ENCODE measurements at places on chromosomes 6 and 20.
A peak's percentile ranks its signal among the peaks of the same experiment; 100 is the strongest.

GRCh38 chr6:37488476-37488875, 11.2 kb downstream of the CCDC167 start:
- DNase-seq = no peak

DNA sequence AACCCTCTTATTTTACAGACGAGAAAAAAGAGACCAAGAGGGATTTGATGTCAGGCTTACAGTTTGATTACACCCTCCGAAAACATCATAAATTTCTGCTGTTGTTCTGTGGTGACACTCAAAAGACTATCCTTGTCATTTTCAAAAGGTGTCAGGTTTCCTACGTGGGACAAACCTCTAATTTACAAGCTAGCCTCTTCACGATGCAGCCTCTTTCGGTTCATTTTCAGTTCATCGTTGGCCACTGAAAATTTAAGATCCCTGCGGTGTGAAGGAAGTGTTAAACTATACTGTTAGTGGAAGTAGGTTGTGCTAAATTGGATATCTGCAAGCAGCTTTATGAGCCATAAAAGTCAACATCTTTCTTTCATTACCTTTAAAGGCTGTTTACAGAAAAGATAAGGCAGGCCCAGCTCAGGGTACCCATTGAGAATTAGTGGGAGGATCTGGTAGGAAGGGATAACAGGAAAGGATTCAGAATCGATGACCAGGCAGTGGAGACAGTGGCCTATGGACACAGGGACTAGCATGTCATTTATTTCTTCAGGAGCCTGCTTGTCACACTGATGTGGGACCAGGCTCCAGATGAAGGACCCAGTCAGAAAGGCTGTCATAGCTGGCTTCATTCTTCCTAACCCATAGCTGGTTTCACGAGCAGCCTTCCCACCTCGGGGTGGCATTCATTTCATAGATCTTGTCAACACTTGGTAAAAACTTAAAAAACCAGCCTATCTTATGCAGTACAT, 329.1 kb upstream of the SOX4 start:
- no peak for DNase-seq

- no peak for DNase-seq
These were observed 268.3 kb upstream of the FAM83B start for GRCh38 chr6:54578261-54578660.

DNA sequence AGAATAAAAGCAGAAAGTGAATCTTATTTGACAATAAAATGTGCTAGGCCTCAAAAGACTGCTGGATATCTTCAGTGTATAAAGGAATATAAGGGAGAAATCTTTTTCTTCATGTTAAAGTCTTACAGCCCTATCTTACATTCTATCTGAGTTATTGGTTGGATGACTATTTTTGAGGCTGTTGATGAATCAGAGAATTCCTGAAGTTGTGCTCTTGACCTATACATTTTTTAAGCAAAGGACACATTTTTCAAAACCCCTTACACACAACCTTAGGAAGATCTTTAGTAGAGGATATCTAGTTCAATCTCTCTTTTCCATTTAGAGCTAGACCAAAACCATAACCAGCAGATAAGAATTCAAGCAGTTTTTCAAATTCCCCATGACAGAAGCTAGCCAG, 10.9 kb upstream of the CGA start:
- DNase-seq = no peak

DNA sequence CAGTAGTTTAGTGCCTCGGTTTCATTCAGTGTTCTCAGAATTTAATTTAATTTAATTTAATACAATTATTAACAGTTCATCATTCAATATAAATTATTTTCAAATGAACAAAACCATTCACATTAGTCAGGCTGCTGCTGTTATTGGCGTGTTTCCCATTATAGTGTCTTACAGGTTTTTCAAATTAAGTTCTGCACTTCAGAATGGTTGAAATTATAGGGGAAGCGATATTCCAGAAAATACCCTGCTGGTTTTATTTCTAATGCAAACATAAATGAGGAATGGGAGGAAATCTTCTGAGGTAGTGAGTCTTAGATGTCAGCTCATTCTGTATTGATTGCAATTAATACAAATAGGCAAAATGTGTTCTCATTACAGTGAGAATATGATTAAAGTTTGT, 37.6 kb downstream of the OPN5 start:
- no peak for DNase-seq

DNA sequence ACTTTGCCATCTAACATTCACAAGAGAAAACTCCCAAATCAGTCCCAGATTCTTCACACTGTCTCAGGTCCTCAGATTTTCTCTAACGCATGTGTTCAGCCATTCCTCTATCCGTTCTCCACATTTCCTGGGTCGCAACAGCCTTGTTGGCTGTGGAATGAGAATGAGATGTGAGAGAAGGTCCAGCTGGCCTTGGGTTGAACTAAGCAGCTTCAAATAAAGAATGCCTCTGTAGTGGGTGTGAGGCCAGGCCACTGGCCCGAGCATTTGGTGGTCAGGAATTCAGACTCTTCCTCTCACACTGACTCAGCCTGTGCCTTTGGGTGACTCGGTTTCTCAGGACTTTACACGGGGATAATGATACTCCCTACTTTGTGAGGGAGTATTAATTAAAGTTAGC, 73.8 kb upstream of the CCN6 start:
- DNase-seq = no peak

GRCh38 chr20:4444404-4444803, 277.3 kb upstream of the PRND start:
- DNase-seq = no peak

DNA sequence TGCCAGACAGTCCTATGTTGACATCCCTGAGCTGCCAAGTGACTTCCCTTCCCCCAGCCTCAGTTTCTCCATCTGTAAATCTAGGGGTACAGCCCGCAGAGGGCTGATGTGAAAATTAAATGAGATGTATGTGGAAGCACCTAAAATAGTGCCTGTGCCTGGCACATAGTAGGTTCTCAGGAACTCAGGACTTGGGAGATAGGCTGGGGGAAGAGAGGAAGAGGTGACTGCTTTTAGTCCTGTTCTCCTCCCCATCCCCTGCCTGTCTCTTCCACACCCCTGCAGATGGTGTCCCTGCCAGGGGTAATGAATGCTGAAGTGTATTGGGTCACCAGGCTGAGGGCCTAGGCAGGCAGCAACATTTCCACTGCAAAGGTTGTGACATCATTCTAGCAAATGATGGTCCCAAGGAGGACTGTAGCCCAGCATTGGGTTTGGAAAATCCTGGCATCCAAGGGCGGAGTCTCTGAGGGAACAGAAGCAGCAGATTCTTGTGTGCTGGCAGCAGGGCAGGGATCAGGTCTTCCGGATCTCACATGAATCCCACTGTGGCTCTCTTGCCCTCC, 1.8 kb downstream of the SNPH start:
- no peak for DNase-seq

GRCh38 chr6:38678178-38678760, 24.7 kb downstream of the GLO1 start:
- DNase-seq = no peak

DNA sequence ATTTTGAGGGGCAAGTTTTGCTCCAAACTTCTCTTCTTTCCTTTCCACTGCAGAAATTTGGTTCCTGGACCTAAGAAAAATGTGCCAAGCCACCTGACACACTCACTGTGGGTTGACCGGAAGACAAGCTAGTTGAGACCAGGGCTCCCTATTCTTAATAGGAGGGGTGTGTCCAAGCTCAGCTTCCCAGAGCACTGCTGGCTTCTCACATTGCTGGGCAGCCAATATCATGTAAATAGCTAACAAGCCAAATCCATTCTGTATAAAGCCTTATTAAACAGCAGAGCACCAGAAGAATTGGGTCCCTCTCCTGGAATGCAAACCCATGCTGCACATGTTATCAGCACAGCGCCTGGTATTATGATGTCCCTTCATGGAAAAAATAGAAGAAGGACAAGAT, 17.0 kb upstream of the SAMD3 start:
- no peak for DNase-seq

DNA sequence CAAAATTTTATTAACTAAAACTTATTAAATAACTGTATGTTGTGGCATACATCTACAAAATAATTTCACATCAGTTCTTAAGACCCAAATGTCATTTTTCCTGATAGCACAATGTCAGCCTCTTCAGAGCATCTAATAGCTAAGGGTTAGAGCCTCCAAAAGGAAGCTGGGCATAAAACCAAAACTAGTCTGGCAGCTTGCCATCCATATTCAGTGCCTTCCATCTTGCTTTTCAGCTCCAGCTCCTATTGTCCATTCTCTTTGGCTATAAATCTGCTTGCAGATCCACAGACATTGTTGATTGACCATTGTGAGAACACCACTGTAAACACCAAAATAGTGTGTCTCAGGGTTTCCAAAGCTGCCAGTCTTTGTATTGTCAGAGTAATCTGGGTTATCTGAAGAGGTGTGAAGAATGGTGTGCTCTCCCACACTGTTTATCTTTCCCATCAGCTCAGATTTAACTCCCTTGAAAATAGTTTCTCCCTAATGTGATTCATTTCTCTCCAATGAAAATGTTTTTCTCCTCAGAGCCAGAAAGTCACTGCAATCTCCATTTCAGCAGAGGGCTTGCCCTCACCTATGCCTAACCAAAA, 154.8 kb upstream of the KCNQ5 start:
- no peak for DNase-seq

GRCh38 chr6:104409913-104410312, 449.8 kb downstream of the HACE1 start:
- DNase-seq = no peak

- DNase-seq = no peak
These were observed 70.5 kb upstream of the ZNF217 start for GRCh38 chr20:53664121-53664520.

DNA sequence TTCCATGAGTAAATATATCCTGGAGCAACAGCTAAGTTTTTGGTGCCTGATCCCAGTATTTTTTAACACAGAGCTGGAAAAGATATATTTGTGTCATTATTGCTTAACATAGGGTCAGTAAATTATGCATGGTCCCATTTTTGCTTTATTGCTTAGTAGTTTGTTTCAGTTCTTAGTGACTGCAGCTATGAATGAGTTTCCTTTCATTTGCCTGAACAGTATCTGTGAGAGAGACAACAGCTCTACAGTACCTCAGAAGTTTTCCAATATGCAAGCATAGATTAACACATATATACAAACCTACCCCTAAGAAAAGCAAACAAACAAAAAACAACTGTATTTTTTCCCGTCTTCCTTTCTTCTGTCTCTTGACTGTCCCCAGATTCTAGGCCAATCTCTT, 160.3 kb downstream of the MEI4 start:
- no peak for DNase-seq

GRCh38 chr20:50762435-50763220, 31.2 kb downstream of the PARD6B start:
- no peak for DNase-seq

GRCh38 chr6:32082935-32083334, 26.2 kb downstream of the TNXB start:
- no peak for DNase-seq

- no peak for DNase-seq
These were observed 631.8 kb upstream of the NOX3 start for GRCh38 chr6:156087487-156087886.

- peak; percentile 24 for DNase-seq
These were observed 134.2 kb downstream of the TRIM27 start for GRCh38 chr6:28789553-28790083.

DNA sequence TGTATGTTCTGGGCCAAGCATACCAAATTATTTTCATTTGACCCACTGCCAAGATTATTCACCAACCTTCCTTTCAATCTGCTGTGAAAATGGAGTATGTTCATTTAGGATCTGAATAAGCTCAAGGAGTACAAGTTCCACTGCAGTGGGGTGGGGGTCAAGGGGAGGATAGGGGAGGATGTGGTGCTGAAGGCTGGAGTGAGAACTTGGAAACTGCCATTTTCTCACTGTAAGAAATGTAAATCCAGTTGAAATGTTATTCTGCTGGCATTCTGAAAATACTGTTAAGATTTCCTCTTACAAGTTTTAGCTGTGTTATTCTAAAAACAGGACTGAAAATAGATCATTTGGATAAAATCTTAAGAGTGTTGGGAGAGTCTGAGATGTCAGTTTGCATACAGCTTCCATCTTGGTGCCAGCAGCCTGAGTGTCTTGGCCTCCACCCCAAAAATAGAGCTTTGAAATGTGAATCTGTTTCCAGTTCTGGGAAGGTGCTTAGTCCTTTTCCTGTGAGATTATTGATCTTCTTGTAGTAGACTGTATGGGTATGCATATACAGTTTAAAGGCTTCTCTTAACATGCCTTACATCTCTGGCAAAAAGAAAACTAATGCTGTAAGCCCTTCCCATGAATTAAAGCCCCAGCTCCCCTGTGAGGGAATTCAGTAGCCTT, 84.3 kb downstream of the CTNNBL1 start:
- DNase-seq = no peak

GRCh38 chr6:35181308-35181932, 32.3 kb upstream of the SCUBE3 start:
- DNase-seq = no peak

DNA sequence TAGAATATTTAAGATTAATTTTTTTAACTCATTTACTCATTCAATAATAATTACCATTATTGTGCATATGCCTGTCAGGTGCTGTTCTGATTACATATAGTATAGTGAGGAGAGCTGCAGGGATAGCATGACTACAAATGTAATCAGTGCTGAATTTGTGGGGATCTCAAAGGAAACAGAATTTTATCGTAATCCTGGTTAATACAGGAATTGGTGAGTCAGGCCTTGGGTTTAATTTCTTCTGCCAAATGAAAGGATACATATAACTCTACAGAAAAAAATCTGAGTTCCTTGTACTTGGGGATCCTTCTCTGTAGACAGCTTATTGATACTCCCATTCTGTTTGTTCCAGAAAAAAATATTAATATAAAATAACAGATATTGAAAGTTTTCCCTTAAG, 297.2 kb downstream of the GJA1 start:
- DNase-seq = no peak

- no peak for DNase-seq
These were observed 20.1 kb downstream of the RNF24 start for GRCh38 chr20:3995067-3995748.

DNA sequence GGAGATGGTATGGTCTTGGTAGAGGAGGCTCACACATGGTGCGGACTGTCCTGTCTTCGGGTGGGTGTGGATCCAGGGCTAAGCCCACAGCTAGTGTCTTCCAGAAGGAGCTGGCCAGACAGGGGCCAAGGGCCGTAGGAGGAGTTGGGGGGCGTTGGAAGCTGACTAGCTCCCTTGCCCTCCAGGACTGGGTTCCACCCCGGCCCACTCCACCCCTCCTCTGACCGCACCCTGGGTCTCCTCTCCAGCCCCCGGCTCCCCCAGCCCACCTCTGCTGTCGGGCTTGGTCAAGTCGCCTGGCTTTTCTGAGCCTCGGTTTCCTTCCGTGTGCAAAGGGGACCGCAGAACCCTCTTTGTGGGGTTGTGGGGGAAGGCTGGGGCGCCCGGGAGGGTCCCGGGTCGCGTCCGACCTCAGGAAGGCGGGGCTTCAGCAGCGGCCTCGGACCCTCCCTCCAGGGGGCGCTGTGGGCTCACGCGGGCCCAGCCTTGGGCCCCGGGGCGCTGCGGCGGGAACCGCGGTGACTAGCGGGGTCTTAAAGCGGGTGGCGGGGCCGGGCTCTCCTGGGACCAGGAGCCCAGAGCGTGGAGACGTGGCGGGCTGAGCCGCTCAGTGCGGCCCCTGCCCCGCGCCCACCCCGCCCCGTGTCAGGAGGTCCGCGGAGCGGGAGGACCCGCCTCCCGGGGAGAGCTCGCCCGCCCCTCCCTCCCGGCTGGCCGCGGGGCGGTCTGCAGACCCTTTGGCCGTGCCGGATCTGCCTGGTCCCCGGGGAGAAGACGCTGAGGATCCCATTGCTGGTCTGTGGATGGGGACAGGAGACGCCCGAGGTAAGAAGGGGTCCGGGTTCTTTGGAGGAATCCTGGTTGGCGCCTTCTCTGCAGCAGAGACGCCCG, 5.4 kb downstream of the NPBWR2 start:
- peak; percentile 50 for DNase-seq

- DNase-seq = no peak
These were observed 637.7 kb downstream of the BCKDHB start for GRCh38 chr6:80744213-80744612.
